ENCODE measurements at places on chromosomes 7 and 10. TPM values are rescaled to one million over a fixed set of nuclear protein-coding genes. Genes with fewer than 3 reads are reported as not detected.

DNA sequence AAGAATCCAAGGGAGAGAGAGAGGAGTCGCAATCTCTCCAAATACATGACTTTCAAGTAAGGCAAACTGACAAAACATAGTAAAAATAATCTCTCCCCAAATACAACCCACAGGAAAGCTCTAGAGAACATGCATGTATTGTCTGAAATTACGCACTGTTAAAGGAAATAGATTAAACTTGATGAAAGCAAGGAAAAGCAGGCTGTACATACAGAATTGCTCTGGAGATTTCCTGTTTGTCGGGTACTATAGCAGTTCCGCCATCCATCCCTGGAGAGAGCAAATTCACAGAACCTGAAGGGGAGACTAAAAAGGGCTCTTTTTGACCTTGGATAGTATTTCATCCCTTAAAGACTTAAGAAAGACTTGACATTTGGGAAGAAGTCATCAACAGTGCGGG is 170.2 kb upstream of the BET1 start:
- DNase-seq = no peak

RARRES2 gene
- 115 TPM for total RNA-seq

OR9A2 gene
- not detected for total RNA-seq

GRCh38 chr10:97332591-97333350 is 1.8 kb downstream of the FRAT2 start:
- peak; percentile 68 for DNase-seq

All from left colon (tissue), 2 donors.